ENCODE measurements at places on chromosomes 2 and 18.

- no peak for DNase-seq
Measured at GRCh38 chr2:43209204-43209717, 17.1 kb downstream of the ZFP36L2 start.

GRCh38 chr2:135636982-135637381 lies 104.7 kb upstream of the UBXN4 start:
- no peak for DNase-seq

DNA sequence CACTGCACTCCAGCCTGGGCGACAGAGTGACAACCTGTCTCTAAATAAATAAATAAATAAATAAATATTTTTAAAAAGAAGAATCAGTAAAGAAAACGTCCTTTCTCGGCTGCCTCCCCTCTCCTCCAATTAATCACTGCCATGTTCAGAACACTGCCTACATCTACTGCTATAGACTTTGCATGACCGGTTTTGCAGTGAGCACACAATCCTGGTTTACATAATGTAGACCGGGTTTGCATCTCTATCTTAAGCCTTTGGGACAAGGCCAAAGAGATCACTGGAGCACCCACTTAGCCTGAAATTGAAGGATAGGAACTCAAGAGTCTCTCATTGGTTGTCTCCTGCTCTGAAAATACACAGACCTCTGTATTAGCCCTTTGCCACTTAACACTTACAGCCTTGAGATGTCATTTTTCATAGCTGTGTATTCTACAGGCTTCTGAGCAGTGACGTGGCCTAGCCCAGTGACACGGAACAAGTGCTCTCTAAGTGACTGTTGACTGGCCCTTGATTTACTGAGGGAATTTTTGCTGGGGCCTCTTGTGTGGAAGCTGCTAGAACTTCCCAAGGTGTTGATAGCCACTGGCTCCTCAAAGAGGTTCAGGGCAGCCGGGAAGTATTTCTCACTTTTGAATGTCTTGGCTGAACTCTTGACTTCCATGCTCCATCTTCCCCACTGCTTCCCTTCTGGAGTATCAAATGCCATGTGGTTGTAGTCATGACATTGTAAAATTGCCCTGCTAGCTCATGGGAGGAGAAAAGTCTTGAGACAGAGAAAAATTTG lies 45.3 kb upstream of the CCBE1 start:
- DNase-seq, result no peak

DNA sequence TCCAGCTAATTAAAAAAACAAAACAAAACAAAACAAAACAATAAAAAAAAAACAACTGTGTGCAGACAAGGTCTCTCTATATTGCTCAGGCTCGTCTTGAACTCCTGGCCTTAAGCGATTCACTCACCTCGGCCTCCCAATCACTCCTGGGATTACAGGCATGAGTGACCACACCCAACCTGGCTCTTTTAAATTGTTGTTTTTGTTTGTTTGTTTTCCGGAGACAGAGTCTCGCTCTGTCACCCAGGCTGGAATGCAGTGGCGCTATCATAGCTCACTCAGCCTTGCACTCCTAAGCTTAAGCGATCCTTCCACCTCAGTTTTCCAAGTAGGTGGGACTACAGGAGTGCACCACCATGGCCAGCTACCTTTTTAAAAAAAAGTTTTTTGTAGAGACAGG lies 201.6 kb downstream of the EN1 start:
- no peak for DNase-seq

- DNase-seq, result no peak
Measured at GRCh38 chr2:98300141-98300874, 45.9 kb upstream of the CNGA3 start.

- DNase-seq, result no peak
Measured at GRCh38 chr2:178448968-178449661, 1.9 kb downstream of the PRKRA start.

DNA sequence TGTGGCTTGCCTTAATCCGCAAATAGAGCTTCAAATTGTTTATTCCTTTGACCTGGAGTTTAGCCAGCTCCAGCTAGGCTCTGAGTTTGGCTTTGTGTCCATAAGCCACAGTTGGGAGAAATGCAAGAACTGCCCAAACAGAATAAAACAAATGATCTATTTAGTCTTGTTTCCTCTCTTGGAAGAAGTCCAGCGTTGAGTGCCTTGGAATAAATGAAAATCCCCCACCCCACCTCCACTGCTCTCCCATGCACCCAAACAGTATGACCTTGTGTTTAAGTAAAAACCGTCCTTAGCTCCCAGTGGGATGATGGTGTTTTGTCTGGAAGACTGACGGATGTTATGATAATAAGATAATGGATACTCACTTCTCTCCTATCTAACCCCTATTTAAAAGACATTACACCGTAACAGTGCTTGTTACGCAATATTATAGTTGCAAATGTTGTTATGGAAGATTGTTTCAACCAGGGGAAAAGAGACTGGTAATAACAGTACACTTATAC lies 3.2 kb upstream of the SERPINE2 start:
- no peak for DNase-seq

GRCh38 chr2:136135921-136136906 lies 18.3 kb upstream of the CXCR4 start:
- peak; percentile 33 for DNase-seq

DNA sequence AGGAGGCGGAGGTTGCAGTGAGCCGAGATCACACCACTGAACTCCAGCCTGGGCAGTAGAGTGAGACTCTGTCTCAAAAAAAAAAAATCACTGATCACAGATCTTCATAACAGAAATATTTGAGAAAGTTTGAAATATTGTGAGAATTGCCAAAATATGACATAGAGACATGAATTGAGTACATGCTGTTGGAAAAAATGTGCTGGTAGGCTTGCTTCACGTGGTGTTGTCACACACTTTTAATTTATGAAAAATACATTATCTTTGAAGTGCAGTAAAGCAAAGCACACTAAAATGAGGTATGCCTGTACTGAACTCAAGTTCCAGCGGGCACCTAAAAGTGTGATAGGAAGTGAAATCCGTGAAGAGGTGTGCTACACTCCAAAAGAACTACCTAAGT lies 152.6 kb downstream of the TMEFF2 start:
- no peak for DNase-seq

All from T-helper 2 cell treated with Interferon-gamma antibody and Interleukin-4, amounts not matched to agents 5 μg/mL and 100 μg/mL, for 36 hours (primary cell).